ENCODE measurements at places on chromosomes 7 and 10.

GRCh38 chr10:95260909-95261552 is 29.8 kb downstream of the PDLIM1 start:
- no peak for DNase-seq

- no peak for DNase-seq
These were observed 185.0 kb downstream of the CREB5 start for GRCh38 chr7:28597284-28597683.

DNA sequence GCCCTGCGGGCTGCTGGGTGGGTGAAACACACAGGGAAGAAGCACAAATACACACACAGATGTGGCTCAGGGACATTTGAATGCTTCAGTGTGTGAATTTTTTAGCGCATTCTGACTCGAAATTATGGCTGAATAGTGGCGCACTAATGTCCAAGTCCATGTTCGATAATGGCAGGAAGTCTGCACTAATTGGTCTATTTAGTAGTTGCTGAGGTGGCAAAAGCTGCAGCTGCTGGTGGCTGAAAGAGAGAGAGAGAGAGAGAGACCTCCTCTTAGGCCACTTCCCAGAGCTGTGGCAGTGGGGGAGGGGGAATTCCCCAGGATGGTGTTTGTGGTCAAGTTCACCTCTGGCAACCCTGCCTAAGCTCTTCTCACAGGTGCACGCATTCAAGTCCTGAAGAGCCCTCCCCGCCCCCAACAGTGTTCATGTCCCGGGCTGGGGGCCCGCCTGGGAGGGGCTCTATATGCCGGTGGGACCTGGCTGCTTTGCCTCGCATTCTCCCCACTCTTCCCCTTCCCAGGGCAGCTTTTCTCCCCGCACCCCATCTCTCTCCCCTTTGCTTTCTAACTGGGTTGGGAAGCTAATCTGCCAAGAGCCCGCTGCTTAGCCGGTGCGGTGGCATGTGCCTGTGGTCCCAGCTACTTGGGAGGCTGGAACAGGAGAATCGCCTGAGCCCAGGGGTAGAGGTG is 6.0 kb upstream of the MNX1 start:
- DNase-seq: no peak

- DNase-seq: no peak
These were observed 86.8 kb upstream of the STEAP1B start for GRCh38 chr7:22586786-22587140.

- DNase-seq: no peak
These were observed 51.6 kb upstream of the MGMT start for GRCh38 chr10:129415215-129416140.

Measured in NCI-H2081 treated with DMSO at 0.1 percent for 48 hours (cell line).